ENCODE measurements at places on chromosomes 5 and 9. TPM values are rescaled to one million over a fixed set of nuclear protein-coding genes. Genes with fewer than 3 reads are reported as not detected.

DNA sequence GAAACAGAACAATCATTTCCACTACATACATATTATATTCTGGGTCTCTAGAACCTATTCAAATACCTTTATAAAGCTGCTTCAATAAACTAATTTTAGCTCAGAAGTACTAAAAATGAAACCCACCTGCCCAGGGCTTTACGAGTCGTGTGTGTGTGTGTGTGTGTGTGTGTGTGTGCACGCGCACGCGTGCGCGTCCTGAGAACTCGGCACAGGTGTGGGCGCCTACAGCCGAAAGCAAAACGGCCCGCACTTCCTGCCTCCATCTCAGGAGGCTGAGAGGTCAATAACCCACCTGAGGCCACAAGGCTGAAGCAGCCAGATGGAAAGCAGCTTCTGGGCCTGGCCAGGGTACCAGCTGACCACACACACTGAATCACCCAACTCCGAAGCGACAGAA is 3.0 kb downstream of the CLPTM1L start:
- H3K4me3 ChIP-seq: no peak overlapping the region
- no peaks in the 10 kb centered on the region for H3K27me3 ChIP-seq
- no peak overlapping the region for H3K27ac ChIP-seq
- peaks cover 43% of the 10 kb centered on the region for H3K36me3 ChIP-seq
- peaks cover 9% of the 10 kb centered on the region for H3K4me1 ChIP-seq

DNA sequence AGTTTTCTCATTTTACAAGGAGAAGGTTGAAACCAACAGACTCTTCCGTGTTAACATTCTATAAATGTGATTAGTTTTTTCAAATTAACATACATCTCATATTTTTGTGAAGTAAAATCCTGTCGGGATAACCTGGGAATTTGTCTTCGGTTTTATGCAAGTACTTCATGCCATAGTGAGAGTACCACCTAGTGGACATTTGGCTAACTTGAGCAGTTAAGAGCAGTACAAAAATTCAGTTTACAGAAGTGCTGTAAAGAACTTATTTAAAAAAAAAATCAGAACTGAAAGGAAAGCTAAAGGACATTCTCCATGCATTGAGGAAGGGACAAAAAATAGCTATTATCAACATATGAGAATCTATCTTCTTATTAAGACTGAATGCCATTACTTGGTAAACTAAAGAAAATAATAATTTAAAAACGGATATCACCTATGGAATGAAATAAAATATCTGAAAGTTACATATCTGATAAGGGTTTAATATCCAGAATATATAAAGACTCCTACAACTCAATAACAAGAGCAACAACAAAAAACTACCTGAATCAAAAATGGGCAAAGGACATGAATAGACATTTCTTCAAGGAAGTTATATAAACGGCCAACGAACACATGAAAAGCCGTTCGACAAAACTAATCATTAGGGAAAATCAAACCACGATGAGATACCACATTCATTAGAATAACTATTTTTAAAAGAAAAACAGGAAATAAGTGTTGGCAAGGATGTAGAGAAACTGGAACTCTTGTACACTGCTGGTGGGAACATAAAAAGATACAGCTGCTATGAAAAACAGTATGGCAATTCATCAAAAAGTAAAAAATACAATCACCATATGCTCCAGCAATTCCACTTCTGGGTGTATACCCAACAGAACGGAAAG is 117.0 kb upstream of the GNA14 start:
- H3K36me3 ChIP-seq: no peaks in the 10 kb centered on the region
- DNase-seq: peak; percentile 58
- H3K27me3 ChIP-seq: no peaks in the 10 kb centered on the region
- no peak overlapping the region for H3K4me3 ChIP-seq
- H3K4me1 ChIP-seq: peaks cover 12% of the 10 kb centered on the region
- H3K27ac ChIP-seq: peak overlapping the region; percentile 11

DNA sequence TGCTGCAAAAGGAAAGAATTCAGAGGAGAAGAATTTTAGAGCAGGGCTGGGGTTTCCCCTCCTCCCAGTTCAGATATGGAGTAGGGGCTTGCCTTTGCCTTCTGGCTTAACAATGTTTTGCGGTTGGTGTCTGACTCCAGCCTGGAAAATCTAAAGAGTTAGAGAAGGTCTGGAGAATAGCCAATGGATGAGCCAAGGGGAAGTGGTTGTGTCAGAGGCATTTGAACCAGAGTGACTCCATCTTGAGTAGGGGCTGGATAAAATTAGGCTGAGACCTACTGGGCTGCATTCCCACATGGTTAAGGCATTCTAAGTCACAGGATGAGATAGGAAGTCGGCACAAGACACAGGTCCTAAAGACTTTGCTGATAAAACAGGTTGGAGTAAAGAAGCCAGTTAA is 133.7 kb downstream of the DIRAS2 start:
- no peaks in the 10 kb centered on the region for H3K36me3 ChIP-seq
- no peak overlapping the region for H3K4me3 ChIP-seq
- no peaks in the 10 kb centered on the region for H3K4me1 ChIP-seq
- H3K27ac ChIP-seq: no peak overlapping the region
- no peaks in the 10 kb centered on the region for H3K27me3 ChIP-seq

GRCh38 chr5:179796877-179797608 is 3.3 kb downstream of the LTC4S start:
- no peak overlapping the region for H3K4me3 ChIP-seq
- peaks cover 10% of the 10 kb centered on the region for H3K4me1 ChIP-seq
- DNase-seq: no peak
- H3K36me3 ChIP-seq: peaks cover 10% of the 10 kb centered on the region

- H3K36me3 ChIP-seq: peaks cover 2% of the 10 kb centered on the region
- peak; percentile 83 for DNase-seq
- H3K4me1 ChIP-seq: peaks cover 3% of the 10 kb centered on the region
- no peaks in the 10 kb centered on the region for H3K27me3 ChIP-seq
- no peak overlapping the region for H3K27ac ChIP-seq
Measured at GRCh38 chr5:57221049-57221568, 47.2 kb downstream of the GPBP1 start.

- no peaks in the 10 kb centered on the region for H3K27me3 ChIP-seq
- peaks cover 14% of the 10 kb centered on the region for H3K4me1 ChIP-seq
- no peak overlapping the region for H3K4me3 ChIP-seq
Measured at GRCh38 chr5:144201588-144201987, 30.9 kb downstream of the KCTD16 start.

- H3K27me3 ChIP-seq: no peaks in the 10 kb centered on the region
- H3K4me3 ChIP-seq: no peak overlapping the region
- H3K27ac ChIP-seq: no peak overlapping the region
- H3K4me1 ChIP-seq: no peaks in the 10 kb centered on the region
- DNase-seq: no peak
Measured at GRCh38 chr5:7753596-7753995, 97.3 kb downstream of the CFAP90 start.

GRCh38 chr9:27468000-27468399 is 56.1 kb upstream of the IFNK start:
- H3K27ac ChIP-seq: no peak overlapping the region
- no peak overlapping the region for H3K4me3 ChIP-seq
- H3K36me3 ChIP-seq: no peaks in the 10 kb centered on the region
- no peaks in the 10 kb centered on the region for H3K4me1 ChIP-seq
- no peaks in the 10 kb centered on the region for H3K27me3 ChIP-seq

DNA sequence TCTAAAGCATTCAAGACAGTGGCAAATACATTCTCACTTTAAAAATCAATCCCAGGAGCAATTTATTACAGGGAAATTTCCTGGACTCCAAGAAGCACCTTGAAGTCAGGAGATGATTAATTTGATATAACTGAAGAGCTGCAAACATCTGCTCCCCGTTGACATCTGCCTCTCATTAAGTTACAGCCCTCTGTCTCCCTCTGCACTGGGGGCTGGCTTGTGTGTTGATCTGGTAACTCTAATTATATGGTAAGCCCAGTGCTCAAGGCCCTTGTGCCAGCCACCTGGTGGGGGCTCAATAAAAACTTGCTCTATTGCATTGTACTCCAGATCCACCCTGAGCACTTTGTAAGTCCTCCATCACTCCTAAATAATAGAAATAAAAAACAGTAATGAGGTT is 131.1 kb upstream of the ZNF462 start:
- no peak for DNase-seq
- no peaks in the 10 kb centered on the region for H3K36me3 ChIP-seq
- H3K4me1 ChIP-seq: no peaks in the 10 kb centered on the region
- H3K27ac ChIP-seq: no peak overlapping the region

Gene HACD4
- total RNA-seq: 1.4 TPM

Gene KIF12
- 0.97 TPM for total RNA-seq

Gene TEX48
- total RNA-seq: not detected

Gene APBA1
- 11.4 TPM for total RNA-seq

Gene EPB41L4A
- 17.9 TPM for total RNA-seq

Data from endothelial cell of umbilical vein (primary cell).